ENCODE measurements at places on chromosomes 1 and 21. TPM values are rescaled to one million over a fixed set of nuclear protein-coding genes. Genes with fewer than 3 reads are reported as not detected.

DNA sequence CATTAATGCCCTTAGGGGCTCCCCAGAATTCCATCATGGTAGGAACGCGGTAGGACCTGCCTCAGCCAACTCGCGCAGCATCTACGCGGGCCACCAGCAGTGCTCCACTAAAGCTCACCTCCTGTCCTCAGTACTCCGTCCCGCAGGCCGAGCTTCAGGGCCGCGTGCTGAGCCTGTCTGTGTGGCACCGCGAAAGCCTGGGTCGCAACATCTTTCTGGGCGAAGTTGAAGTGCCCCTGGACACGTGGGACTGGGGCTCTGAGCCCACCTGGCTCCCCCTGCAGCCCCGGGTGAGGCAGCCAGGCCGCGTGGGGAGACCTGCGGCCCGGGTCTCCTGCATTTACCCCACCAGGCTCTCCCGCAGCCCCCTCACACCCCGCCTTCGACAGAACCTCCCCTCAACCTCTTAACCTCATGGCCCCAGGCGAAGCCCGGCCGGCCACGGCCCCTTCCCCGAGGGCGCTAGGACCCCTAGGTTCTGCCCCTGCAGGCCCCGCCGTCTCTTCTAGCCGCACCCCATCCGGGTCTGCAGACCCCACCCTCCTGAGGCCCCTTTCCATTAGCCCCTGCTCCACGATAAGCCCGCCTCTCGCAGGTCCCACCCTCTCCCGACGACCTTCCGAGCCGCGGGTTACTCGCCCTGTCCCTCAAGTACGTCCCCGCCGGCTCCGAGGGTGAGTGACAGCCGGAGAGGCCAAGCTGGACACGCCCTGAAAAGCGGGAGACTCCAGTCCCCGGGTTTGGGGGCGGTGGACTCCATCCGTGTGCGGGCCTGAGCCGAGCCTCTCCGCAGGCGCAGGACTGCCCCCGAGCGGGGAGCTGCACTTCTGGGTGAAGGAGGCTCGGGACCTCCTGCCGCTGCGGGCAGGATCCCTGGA lies 9.1 kb downstream of the SYTL1 start:
- H3K27me3 ChIP-seq = no peaks in the 10 kb centered on the region
- H3K4me3 ChIP-seq = no peak overlapping the region
- H3K4me1 ChIP-seq = peaks cover 26% of the 10 kb centered on the region
- peaks cover 22% of the 10 kb centered on the region for H3K36me3 ChIP-seq
- H3K27ac ChIP-seq = no peak overlapping the region
- no peak for DNase-seq

DNA sequence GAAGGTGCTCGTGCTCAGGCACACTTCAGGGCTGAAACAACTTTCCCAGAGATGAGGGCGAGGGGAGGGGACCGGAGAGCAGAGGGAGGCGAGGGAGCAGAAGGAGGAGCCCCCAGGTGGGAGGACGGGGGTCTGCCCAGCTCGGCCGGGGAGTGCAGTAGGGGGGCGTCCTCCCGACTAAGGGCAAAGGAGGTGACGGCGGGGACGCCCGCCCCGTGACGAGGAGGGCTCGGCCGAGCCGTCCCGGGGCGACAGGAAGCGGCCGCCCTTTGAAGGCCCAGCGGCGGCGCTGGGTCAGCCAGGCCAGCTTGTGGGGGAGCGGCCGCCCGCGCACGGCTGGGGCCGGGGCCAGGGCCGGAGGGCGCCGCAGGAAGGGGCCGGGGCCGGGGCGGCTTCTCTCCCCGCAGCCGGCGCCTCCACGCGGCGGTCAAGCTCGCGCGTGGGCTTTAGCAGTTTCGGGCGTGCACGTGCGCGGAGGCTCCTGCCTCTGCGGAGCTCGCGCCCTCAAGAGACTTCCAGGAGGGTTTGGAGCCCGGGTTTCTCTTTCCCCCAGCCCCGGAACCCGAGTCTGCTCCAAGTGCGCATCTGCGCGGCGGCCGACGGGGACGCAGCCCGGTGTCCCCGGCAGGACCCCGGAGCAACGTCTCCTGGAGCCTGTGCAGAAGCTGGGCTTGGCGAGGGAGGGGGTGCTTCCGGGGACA lies 100.8 kb upstream of the SLC45A1 start:
- no peaks in the 10 kb centered on the region for H3K36me3 ChIP-seq
- H3K27ac ChIP-seq = no peak overlapping the region
- H3K4me3 ChIP-seq = no peak overlapping the region
- DNase-seq = no peak
- H3K27me3 ChIP-seq = peaks cover 8% of the 10 kb centered on the region
- H3K4me1 ChIP-seq = peaks cover 9% of the 10 kb centered on the region

DNA sequence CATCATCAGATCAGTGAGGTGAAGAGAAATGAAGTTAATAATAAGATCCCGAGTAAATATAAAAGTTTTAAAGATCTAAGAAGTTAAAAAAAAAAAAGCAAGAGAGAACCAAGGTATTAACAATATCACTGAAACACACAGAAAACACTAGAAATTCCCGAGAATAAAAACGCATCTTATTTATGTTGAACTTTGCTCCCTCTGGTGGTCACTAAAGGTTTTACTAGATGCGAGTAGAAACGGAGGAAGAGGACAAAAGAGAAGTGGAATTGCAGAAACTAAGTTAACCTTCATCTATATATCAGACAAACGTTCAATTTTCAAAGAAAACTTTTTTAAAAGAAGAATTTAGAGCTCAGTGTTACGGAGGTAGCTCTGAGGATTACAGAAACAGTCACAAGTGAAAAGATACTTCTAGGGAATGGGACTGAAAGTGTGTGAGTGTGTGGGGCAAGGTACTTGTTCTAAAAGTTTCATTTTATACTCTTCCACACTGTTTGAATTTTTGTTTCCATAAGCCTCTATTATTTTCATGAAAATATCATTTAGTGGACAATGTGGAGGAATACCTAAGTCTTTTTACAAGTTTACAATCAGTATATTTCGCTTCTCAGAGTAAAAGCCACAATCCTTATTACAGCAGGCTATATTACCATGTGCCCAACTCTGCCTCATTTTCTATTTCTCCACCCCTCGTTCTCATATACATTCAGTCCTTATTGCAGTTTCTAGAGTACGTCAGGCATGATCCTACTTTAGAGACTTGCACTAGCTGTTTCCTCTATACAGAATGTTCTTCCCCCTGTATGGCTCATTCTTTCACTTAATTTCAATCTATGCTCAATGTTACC lies 19.7 kb downstream of the ACBD6 start:
- H3K36me3 ChIP-seq = peaks cover 9% of the 10 kb centered on the region
- DNase-seq = peak; percentile 33
- peaks cover 4% of the 10 kb centered on the region for H3K4me1 ChIP-seq

- H3K36me3 ChIP-seq = no peaks in the 10 kb centered on the region
- DNase-seq = no peak
- H3K27me3 ChIP-seq = no peaks in the 10 kb centered on the region
- H3K27ac ChIP-seq = no peak overlapping the region
- no peak overlapping the region for H3K4me3 ChIP-seq
Observed at GRCh38 chr1:205137901-205138300, 16.1 kb upstream of the RBBP5 start.

DNA sequence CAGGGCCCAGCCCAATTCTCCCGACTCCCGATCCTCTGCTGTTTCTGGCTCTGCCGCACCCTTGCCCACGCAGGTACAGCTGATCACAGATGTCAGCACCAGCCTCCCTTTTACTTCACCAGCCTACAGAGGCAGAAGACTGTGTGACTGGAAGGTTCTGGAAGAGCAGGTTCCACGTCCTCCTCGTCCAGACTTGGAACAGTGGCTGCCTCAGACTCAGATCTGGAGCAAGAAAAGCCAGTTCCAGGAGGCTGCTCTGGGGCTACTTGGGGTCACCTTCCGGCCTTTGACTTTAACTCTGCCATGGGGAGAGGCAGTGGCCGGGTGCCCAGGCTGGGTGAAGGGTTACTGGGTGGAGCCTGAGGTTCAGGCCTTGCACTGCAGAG lies 16.1 kb upstream of the KLHDC7A start:
- H3K27ac ChIP-seq = no peak overlapping the region
- no peaks in the 10 kb centered on the region for H3K4me1 ChIP-seq
- no peak overlapping the region for H3K4me3 ChIP-seq

GRCh38 chr1:210635108-210635507 lies 306.4 kb downstream of the HHAT start:
- no peak overlapping the region for H3K27ac ChIP-seq
- H3K4me1 ChIP-seq = no peaks in the 10 kb centered on the region
- H3K4me3 ChIP-seq = no peak overlapping the region
- H3K27me3 ChIP-seq = no peaks in the 10 kb centered on the region
- no peaks in the 10 kb centered on the region for H3K36me3 ChIP-seq

Gene SYT11
- total RNA-seq = 29.7 TPM

Gene PDC
- not detected for total RNA-seq
